Colonic mucosa (tissue), 4 donors: ENCODE measurements at places on chromosomes 6 and 20. TPM values are rescaled to one million over a fixed set of nuclear protein-coding genes. Genes with fewer than 3 reads are reported as not detected.

KCNK5 gene
- total RNA-seq = 39.6 TPM

- H3K27me3 ChIP-seq = no peaks in the 10 kb centered on the region
- no peak overlapping the region for H3K27ac ChIP-seq
- H3K4me1 ChIP-seq = peaks cover 29% of the 10 kb centered on the region
- H3K4me3 ChIP-seq = no peak overlapping the region
These were observed 13.5 kb downstream of the PTPN1 start for GRCh38 chr20:50523552-50524167.

BPIFA1 gene
- total RNA-seq = not detected

LAMA2 gene
- total RNA-seq = 3.6 TPM

SNAI1 gene
- total RNA-seq = 0.59 TPM

DNA sequence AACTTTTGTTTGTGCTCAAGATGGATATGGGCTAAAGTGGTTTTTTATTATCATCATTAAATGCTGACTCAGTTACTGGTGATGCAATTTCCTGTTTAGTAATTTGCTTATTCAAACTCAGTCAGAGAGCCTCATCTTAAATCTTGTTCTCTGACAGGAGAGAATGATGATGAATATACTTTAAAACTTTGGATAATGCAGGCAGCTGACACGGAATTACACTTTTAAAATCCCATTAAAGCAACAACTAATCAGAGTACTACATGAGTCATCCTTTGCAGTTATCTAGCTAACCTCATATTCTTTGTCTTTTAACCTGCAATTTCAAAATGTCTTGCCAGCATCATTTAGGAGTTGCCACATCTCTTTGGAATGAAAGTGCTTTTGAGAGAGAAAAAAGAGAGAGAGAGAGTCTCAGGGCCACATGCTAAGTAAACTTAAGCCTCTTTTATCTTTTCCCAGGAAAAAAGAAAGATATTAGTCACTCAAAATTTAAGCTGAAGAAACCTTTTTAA is 9.2 kb upstream of the C6orf141 start:
- no peak for DNase-seq
- H3K4me1 ChIP-seq = no peaks in the 10 kb centered on the region
- H3K27me3 ChIP-seq = no peaks in the 10 kb centered on the region
- H3K36me3 ChIP-seq = no peaks in the 10 kb centered on the region
- no peak overlapping the region for H3K27ac ChIP-seq

BCAS1 gene
- total RNA-seq = 67.9 TPM

- DNase-seq = no peak
- H3K4me1 ChIP-seq = peaks cover 32% of the 10 kb centered on the region
- no peak overlapping the region for H3K27ac ChIP-seq
- no peaks in the 10 kb centered on the region for H3K27me3 ChIP-seq
- no peak overlapping the region for H3K4me3 ChIP-seq
These were observed 1.6 kb downstream of the SAMD10 start for GRCh38 chr20:63977739-63978276.

DNA sequence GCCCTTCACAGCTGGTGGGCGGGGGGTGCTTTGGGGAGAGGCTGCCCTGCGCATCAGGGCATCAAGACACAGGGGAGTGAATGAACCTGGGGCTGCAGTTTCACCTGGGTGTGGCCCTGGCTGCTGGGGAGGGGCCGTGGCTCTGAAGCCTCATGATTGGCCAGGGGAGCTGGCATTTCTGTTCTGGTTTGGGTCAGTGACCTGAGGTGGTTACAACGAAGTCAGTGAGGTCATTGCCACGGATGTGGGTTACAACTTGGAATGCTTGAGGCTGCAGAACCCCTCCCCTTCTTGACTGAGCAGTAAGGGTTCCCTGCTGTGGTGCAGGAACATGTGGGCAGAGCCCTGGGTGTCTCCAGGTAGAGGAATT is 3.0 kb downstream of the TCEA2 start:
- no peak overlapping the region for H3K4me3 ChIP-seq
- H3K4me1 ChIP-seq = peaks cover 5% of the 10 kb centered on the region
- no peaks in the 10 kb centered on the region for H3K36me3 ChIP-seq
- H3K27ac ChIP-seq = no peak overlapping the region
- H3K27me3 ChIP-seq = no peaks in the 10 kb centered on the region
